ENCODE measurements at places on chromosomes 3 and 15. TPM values are rescaled to one million over a fixed set of nuclear protein-coding genes. Genes with fewer than 3 reads are reported as not detected.

GRCh38 chr3:37544869-37545352, 316.8 kb upstream of the CTDSPL start:
- no peak for DNase-seq

Gene ZNF502
- 0.23 TPM for total RNA-seq

- no peak for DNase-seq
Measured at GRCh38 chr3:150165396-150166094, 194.8 kb upstream of the PFN2 start.

- DNase-seq, result no peak
Measured at GRCh38 chr15:88995449-88995848, 82.3 kb upstream of the MFGE8 start.

- no peak for DNase-seq
Measured at GRCh38 chr15:45660231-45660979, 25.6 kb downstream of the SQOR start.

- no peak for DNase-seq
Measured at GRCh38 chr3:16570113-16570512, 35.1 kb downstream of the DAZL start.

Gene ROPN1B
- 1.5 TPM for total RNA-seq

Gene RSRC1
- total RNA-seq, result 17.8 TPM

DNA sequence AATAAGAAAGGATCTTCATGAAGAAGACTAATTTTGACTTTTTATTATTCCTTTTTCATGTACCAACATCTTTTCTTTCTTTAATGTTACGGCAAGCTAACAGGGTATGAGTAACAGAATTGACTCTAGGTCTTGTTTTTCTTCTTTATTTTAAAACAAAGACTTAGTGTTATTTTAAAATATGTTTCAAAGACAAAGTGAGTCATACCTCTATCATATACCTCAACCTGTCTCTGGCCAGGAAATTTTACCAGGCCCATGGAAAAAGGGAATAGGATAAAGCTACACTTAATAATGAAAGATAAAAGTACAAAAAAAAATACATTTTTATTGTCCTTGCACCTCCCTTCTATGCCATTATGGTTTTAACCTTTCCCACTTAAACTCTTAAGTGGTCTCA, 57.4 kb downstream of the ZNF148 start:
- DNase-seq, result peak; percentile 25

DNA sequence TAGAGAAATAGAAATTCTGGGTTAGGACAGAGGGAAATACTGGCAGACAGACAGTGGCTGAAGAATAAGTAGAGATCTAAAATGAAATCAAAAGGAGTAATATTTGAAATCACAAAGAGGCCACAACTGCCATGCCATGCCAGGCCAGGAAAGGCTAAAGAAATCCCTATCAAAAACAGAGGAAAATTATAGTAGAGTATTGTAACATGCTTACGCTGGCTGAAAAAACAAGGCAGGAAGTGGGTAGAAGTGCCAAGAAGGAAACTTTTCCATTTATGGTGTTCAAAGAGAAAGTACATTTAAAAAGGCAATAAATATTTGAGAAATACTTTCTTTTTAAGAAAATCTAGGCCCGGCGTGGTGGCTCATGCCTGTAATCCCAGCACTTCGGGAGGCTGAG, 415.7 kb downstream of the PLCL2 start:
- DNase-seq, result no peak

GRCh38 chr15:62497356-62497755, 332.3 kb upstream of the C2CD4B start:
- DNase-seq, result no peak
